CD8-positive, alpha-beta memory T cell (primary cell): ENCODE measurements at places on chromosomes 11 and 22.

GRCh38 chr11:93969925-93970922 is 50.9 kb upstream of the HEPHL1 start:
- no peak for DNase-seq

DNA sequence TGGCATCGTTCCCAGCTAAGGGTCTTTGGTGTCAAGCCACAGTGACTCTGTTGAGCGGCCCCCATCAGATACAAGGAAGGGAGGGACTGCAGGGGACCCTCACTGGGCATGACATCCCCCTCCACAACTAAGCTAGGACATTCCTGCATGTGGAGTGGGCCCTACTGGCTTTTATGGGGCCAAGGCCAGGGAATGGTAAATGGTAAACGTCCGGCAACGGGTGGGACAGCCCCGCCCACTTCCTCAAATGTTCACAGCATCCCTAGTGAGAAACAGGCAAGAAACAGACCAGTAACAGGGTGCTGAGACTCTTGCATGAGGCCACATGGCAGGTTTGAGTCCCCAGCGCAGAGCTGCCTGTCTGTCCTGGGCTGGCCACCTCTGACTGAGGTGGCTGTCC is 4.4 kb downstream of the TMPRSS6 start:
- DNase-seq, result no peak

DNA sequence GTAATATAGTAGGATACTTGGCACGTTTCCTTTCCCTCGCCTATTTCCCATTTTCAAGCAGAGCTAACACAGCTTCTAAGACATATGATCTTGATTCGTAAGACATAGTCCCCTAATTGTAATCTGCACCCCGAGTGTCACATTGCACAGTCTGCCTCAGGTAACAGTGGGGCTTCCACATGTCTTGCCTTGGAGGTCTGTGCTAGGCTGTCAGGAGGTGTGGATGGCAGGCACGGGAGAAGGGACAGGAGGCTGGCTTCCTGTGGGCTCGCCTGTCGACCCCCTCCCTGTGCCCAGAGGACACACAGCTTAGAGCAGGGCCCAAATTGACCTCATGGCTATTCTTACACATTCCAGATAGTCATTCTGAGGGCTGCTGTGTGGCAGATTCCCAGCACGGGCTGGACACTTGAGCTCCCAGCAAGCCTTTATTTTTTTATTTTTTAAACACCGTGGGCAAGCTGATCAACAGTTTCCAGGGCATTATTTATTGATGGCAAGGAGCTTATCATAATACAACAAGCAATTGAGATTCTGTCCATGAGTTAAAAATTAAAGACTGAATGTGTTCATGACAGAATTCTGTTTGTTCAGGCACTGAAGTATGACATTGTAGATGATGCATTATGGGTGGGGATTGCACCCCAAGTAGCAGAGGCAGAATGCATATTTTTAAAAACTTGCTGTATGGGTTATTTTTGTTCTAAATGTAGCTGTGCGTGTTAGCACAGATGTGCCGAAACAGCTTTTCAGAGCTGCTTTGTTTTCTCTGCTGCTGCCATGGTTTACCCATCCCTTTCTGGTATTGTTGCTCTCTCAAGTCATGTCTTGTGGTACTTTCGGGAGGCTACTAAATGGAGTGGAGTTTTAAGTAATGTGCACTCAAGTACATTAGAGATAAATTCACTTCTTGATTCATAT is 113.0 kb downstream of the ATXN10 start:
- no peak for DNase-seq

- no peak for DNase-seq
Measured at GRCh38 chr11:28133146-28133545, 25.0 kb downstream of the METTL15 start.

GRCh38 chr11:90243534-90243933 is 20.7 kb upstream of the CHORDC1 start:
- DNase-seq, result no peak

DNA sequence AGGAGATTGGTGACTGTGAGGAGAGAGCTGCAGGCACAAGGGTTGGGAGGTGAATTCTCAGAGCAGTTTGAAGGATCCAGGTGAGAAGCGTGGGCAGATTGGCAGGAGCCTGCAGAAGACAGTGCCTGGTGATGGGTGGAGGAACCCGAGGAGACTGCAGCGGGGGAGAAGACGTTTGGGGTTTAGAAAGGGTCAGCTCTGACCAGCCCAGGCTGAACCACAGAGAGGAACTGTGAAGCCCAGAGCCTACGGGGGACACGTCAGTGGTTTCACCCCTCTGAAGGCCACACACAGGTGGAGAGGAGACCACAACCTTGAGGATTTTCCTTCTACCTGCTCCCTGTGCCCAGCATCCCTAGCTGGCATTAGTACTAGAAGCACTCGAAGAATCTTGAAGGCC is 154.8 kb upstream of the TBCEL start:
- DNase-seq, result no peak

- no peak for DNase-seq
Measured at GRCh38 chr11:1967641-1968225, 20.6 kb downstream of the MRPL23 start.

DNA sequence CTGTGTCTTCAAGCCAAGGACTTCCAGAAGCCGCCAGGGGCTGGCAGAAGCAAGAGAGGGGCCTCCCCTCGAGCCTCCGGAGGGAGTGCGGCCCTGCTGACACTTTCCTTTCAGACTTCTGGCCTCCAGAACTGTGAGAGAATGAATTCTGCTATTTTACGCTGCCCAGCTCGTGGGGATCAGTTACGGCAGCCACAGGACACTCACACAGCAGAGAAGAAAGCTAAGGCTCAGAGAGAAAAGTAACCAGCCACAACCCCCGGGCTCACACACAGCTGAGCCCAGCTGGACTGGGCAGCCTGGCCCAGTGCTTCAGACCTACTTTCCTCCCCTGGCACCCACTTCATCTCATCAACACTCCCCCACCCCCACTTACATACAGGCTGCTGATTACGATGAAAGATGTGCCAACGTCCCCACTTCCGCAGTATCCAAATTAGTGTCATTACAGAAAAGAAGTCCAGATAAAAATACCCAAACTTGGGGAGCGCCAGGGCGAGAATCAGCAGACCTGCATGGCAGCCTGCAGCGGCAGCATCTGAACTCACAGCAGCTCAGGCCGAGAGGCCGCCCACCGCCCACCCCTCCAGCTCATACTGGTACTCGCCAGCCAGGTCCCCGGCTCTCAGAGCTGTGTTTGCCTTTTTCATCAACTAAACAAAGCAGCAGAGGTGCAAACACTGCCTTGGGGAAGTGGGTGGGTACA is 15.3 kb downstream of the PHF21B start:
- DNase-seq, result no peak

- no peak for DNase-seq
Measured at GRCh38 chr11:70312401-70313357, 42.2 kb downstream of the PPFIA1 start.

- DNase-seq, result no peak
Measured at GRCh38 chr11:65558930-65559509, 861 bp upstream of the LTBP3 start.

DNA sequence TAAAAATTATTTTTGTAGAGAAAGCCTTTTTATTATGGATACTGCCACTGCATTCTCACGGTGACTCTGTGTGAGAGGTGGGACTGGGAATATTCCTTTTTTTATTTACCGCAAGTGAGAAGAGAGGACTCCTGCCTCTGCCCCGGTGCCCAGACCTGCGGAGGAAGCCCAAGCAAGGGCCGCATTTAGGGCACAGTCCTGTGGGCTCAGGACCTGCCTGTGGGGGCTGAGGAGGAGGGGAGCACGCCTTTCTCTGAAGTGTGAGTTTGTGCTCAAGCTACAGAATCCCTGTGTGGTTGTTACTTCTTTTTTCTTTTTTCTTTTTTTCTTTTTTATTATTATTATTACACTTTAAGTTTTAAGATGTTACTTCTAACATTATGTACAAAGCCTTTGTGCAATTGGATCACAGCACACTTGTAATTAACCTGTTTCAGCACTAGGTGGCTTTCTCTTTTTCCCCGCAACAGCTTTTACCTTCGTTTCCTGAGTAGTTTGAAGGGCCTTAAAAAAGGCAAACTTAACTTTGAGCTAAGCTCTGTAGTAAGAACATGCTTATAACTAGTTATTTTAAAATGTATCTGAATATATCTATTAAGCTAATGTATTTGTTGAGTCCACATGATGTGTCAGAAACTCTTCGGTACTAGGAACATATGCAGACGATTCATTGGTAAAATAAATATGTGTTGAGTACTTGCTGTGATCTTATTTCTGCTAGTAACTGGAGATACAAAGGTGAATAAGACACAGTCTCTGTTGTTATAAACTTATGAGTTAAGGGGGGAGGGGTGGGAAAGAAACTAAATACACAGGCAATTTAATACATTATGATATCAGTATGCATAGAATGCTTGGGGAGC is 18.3 kb downstream of the AMOTL1 start:
- DNase-seq, result peak; percentile 9

DNA sequence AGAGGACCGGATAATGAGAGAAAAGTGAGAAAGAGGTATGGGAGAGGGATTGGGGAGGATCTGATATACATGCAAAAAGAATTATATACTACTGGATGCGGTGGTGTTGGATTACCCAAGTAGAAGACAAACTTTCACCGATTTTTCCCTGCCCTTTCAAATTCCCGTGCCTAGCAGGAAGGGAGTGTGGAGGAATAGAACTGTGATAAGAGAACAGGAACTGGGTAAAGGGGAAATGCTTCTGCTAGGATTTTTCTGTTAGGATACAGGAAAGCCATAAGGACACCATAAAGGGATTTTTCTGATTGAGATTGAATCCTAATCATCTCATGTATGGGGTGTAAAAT is 480 bp upstream of the MTMR2 start:
- no peak for DNase-seq

GRCh38 chr11:73029403-73029802 is 112.7 kb downstream of the FCHSD2 start:
- no peak for DNase-seq

GRCh38 chr11:15849257-15849656 is 507.1 kb downstream of the SOX6 start:
- DNase-seq, result no peak

- DNase-seq, result no peak
Measured at GRCh38 chr11:75066061-75066460, 30.6 kb downstream of the OR2AT4 start.

DNA sequence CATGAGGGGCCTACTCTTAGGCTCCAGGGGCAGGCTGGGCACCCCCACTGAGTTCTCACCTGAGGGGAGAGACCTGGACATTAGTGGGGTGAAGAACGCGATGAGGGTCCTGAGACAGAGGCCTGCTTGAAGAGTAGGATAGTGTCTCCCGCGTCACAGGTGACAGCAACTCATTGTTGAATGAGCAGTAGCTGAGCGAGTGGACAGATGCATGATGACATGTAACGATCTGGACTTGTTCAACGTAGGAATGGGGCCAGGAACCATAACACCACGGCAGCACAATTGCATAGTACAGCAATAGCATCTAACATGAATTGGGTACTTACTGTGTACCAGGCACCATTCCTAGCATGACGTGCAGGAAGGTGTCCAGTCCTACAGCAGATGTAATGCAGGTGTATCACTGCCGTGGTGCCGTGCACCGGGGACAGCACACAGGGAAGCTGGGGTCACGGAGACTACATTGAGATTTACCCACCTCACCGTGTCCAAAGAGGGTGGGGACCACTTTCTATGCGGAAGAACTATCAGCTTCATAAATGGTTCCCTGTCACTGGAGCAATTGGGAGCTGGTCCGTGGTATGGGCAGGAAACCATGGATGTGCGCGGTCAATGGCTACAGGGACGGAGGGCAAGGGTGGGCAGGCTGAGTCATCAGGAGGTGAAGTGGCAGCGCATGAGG is 1019.1 kb downstream of the TBC1D22A start:
- no peak for DNase-seq

- no peak for DNase-seq
Measured at GRCh38 chr11:76131671-76132631, 74.4 kb downstream of the WNT11 start.

GRCh38 chr11:118953265-118953664 is 2.8 kb upstream of the UPK2 start:
- no peak for DNase-seq

DNA sequence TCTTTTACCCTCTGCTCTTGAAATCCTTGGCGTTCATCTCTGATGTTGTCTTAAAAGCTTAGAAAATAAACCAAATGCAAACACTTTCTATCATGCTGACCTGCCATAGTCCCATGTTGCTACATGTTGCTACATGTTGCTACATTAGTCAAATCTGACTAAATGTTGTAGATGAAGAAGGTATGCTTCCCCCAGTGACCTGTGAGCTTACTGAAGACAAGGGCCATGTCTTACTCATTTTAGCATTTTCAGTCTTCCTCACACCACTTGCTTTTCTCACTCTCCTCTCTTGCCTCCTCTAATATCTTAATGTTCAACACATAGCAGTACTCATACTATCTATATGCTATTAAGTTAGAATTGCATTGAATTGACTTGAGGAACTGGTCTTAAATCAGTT is 346.4 kb upstream of the MTNR1B start:
- no peak for DNase-seq

DNA sequence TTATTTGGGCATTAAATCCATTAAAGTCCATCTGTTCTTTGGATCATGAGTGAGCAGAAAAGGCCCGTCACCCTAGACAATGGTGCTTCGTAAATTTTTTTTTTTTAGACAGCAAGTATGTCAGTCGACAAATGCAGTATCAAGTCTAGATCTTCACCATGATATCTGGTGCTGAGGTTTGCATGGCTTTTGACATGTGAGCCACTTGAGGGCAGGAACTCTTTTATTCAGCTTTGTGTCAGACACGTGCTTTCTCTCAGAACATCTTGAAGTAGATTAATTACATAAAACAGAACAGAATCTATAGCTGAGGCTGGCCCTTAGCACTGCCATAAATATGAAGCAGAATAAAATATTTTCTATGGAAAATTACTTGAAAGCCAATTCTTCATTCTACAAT is 62.9 kb upstream of the CARD18 start:
- DNase-seq, result no peak

DNA sequence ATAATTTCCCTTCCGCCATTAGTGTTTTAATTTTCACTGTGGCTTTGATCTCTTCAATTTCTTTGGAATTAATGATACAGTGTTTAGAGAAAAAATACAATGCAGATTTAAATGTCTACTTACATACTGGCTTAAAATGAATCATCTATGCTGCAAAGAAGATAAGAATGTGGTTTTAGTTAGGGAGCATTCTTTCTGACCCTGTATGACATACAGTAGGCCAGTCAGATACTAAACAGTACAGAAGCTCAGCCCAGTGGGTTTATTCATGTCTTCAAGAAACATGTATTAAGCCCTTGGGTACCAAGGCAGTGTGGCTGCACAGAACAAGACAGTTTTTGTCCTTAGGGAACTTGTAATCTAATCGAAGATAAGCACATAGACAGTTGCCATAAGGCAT is 268.8 kb downstream of the DDX10 start:
- DNase-seq, result no peak

DNA sequence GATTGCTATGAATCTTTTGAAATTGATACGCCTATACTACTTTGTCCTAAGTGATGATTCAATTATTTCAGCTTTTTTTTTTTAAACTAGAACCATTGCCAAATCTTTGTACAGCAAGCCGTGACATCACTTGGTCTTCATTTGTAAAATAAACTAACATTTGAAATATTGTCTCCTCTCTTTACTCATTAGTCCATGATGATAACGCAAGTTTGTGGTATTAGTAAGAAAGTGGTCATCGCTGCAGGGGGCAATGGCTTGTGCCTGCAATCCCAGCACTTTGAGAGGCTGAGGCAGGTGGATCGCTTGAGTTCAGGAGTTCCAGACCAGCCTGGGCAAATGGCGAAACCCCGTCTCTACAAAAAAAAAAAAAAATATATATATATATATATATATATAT is 12.9 kb upstream of the ARHGAP42 start:
- DNase-seq, result no peak
